ENCODE measurements at places on chromosomes 12 and 14. TPM values are rescaled to one million over a fixed set of nuclear protein-coding genes. Genes with fewer than 3 reads are reported as not detected.

The HOXC4 gene
- 0.61 TPM for total RNA-seq

DNA sequence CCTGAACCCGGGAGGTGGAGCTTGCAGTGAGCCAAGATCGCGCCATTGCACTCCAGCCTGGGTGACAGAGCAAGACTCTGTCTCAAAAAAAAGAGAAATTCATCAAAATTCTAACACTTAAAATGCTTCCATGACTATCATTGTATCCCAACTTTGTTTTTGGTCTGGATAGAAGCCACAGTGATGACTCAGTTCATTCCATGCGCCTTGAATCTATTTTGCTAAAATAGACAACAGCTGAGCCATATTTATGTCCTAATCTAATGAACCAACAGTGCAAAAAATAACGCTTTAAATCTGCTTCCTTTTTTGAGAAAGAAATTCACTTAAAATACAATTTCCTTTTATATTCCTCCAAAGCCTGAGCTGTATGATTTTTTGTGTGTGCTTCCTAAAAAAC lies 23.2 kb upstream of the BICD1 start:
- DNase-seq, result no peak

The SLC7A7 gene
- 84.4 TPM for total RNA-seq

DNA sequence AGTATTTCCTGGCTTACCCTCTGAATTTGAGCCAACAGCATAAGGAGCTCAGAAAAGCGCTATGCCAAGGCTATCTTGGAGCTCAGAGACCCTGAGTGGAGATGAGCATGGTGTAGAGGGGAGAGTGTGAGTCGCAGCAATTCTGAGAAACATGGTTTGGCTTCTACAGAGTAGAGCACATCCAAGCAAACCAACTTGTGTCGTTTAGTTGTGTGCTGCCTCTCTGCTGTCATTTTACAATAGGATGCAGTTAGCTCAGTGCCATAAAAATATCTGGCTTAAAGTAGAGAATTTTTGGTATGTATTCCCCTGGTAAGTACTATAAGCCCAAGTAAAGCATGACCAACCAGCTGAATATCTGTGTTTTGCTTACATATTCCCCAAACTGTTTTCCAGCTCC lies 249.2 kb downstream of the TRHDE start:
- no peak for DNase-seq

DNA sequence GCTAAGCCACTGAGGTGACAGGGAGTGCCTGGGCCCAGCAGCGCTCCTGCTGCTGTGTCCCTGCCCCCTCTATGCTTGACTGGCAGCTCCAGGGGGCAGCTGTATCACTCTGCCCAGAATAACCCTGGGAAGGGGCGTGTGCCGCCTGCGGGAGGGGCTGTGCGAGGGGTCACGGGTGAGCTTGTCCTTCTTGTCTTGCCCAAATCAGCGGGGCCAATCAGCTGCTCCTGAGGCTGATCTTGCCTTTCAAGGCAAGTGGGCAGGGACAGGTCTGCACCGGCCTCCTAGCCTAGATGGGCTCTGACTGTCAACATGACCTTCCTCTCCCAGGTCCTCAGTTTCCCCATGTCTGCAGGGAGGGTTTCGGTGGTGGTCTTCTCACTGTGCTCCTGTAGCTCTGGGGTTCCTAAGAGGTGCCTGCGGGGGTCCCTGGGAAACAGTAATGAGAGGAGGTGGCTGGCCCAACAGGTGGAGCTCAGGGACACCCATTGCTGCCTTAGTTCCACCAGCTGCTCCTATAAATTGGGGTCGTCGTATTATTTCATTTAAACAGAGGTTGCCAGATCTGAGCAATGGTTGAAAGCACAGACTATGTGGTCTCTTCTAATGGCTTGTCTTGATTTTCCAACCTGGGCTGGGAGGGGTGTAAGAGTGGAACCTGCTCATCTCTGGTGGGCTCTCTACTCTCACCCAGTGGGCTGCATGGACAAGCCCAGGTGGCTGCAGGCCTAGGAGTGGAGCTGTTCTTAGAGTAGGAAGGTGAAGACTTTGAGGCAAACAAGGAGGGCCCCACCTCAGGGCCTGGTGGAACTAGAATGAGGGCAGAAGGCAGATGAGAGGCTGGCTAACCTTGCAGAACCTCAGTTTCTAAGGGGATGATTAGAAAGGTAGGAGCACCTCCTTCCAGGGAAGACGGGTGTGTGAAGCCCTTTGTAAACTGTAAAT lies 11.7 kb downstream of the RTL1 start:
- peak; percentile 21 for DNase-seq

The SOAT2 gene
- not detected for total RNA-seq

The LRRC43 gene
- total RNA-seq, result not detected

GRCh38 chr14:68043752-68044151 lies 224.2 kb downstream of the RAD51B start:
- DNase-seq, result no peak

- DNase-seq, result no peak
Observed at GRCh38 chr14:32473464-32473855, 144.4 kb downstream of the AKAP6 start.

The APOLD1 gene
- total RNA-seq, result 14.4 TPM

- no peak for DNase-seq
Observed at GRCh38 chr12:49170924-49171323, 18.0 kb downstream of the TUBA1A start.

- no peak for DNase-seq
Observed at GRCh38 chr12:122871851-122872780, 23.8 kb downstream of the VPS37B start.

GRCh38 chr12:109612975-109613502 lies 39.4 kb downstream of the MVK start:
- no peak for DNase-seq

DNA sequence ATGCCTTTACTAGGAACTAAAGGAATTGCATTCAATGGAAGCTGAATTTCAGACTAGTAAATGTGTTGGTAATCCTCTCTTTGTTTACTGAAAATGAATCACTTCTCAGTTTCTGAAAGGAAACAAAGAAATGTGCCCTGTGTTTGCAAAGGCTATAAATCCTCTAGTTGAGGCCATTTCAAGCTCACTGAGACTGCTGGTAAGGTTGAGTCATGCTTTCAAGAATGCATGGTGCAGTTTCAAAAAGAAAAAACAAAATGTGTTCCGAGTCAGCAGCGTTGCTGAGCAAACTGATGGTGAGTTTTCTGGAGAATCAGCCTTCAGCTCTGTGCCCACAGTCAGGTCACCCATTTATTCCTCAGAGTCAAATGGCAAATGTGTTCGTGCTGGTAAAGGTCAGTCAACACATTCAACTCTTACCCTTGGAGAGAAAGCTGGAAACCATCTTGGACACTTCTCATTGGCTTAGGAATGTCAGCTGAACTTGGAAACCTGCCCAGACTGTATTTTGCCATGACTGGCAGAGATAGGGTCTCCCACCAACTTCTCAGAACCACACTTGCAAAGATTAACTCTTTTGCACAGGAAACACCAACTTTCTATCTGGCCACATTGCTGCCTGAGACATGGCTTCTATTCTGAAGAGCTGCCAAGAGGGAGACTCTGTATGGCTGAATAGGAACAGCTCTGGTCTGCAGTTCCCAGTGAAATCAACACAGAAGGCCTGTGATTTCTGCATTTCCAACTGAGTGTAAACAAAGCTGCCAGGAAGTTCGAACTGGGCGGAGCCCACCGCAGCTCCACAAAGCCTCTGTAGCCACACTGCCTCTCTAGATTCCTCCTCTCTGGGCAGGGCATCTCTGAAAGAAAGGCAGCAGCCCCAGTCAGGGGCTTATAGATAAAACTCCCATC lies 484.4 kb downstream of the ATP23 start:
- DNase-seq, result no peak

DNA sequence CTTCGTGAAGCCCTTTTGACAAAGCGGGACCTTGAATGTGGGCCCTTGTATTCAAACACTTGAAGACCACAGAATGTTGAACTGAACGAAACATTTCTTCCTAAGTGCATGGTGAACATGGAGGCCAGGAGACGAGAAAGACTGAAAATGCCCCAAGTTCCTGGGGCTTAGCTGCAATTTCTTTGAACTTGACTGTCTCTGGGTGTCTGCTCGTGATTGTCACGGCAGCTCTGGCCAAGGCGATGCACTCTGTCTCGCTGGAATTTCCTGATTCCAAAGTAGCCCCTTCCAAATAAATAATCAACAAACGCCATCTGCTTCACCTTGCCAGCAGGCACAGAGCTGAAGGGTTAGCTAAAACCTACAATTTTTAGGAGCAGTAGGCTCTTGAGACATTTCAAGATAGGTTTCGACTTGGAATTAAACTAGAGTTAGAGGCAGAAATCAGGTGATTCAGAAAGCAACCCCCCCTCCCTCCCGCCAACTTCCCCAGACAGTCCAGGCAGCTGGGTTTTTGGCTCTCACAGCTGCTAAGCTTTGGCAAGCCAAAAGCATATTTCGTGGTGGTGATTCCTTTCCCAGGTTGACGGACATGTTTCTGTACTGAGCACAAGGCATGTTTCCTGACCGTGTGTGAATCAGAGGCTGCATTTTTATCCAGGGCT lies 13.5 kb upstream of the IRF2BPL start:
- DNase-seq, result no peak

DNA sequence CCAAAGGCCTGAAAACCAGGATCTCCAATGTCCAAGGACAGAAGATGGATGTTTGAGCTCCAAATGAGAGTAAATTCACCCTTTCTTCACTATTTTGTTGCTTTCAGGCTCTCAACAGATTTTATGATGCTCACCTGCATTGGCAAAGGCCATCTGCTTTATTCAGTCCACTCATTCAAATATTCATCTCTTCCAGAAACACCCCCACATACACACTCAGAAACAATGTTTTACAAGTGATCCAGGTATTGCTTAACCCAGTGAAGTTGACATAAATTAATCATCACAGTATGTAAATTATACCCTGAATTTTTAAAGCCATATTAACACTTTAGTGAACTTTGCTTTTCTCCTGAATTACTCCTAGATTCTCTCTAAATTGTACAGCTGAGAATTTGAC lies 63.3 kb downstream of the DUSP6 start:
- DNase-seq, result no peak

GRCh38 chr12:121765573-121765972 lies 27.9 kb downstream of the RHOF start:
- no peak for DNase-seq

DNA sequence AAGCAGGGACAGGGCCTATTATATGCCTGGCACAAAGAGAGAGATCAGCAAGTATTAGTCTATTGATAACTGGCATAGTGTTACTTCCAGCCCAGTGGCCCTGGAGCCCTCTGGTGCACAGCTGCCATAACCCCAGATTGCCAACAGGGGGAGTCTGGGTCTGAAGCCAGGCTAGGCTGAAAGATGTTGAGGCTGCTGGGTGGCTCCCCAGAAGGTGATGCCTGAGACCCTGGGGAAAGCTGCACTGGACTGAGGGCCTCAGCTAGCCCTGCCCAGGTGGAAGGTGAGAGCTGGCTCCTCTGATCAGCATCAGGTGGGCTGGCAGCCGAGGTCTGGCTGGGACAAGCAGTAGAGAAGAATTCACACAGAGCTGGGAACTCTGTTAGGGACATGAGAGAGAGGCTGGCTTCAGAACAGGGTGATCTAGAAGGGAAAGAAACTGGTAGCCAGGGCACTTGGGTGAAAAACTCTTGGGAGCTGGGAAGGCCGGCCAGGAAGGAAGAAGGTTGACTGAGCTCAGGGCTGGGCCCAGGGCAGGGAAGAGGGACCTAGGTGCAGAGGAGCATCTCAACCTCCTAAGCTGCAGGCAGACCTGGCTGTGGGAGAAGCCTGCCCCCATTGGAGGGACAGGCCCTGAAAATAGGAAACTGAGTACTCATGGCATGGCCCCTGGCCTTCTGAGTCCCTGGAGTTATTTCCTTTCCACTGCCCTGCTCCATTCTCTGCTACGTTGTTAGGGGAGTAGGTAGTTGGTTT lies 3.9 kb downstream of the GZMH start:
- no peak for DNase-seq

DNA sequence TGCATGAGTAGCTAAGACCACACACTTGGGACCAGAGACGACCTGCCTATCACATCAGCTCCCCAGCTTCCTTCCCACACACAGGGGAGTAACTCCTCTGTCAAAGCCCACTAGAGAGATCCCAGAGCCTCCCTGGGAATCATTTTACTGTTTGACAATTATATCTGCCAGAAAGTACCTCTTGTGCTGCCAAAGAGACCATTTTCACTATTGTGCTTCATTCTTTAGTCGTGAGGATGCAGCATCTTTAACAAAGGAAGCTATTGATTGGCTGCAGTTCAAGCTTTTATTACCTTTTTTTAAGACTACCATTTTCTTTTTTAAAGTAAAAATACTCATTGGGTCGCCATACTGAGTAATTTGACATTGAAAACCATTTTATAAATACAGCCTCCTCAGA lies 194.5 kb upstream of the RGS6 start:
- DNase-seq, result no peak

- DNase-seq, result no peak
Observed at GRCh38 chr14:99996951-99997571, 68.2 kb upstream of the EVL start.

- no peak for DNase-seq
Observed at GRCh38 chr14:36394593-36394992, 74.2 kb upstream of the MBIP start.
